AML-193 (cell line): ENCODE measurements at places on chromosomes 2 and 18.
A peak's percentile ranks its signal among the peaks of the same experiment; 100 is the strongest.

GRCh38 chr2:214328941-214329340 lies 81.9 kb upstream of the VWC2L start:
- DNase-seq, result no peak

DNA sequence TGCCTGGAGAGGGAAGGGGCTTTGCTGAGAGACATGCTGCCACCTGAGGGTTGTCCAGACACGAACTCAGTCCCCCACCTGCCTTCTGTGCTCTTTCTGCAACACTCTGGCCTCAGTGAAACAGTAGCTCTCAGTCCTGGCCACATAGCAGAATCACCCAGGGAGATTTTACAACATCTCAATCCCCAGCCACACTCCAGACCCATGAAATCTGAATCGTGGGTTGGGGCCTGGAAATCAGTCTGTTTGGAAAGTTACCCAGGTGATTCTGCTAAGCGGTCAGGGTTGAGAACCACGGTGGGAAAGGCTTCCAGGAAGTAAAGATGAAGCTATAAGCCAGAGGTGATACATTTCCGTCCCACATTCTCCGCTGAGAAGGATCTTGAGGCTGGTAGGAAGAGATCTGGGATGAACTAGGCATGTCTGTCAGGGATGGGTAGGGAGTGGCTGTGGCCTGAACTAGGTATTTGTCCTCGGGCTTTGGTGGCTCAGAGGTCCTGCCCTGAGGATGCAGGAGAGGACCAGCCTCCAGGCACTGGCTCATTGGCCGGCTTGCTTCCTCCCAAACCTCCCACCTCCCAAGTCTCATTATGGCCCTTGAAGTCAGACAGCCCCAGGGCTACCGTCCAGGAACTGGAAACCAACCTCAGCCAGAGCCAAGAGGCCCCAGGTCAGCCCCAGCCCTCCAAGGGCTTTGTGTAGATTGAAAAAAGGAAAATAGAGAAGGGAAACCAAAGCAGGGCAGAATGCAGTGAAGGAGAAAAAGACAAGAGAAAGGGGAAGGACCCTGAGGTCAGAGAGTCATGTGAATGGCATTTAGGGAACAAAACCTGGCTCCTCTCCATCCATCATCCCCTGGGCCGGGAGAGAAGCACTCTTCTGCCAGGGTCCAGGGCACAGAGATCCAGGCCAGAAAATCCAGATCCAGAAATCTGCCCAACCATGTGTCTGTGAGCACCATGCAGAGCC lies 119.6 kb downstream of the ZFP36L2 start:
- DNase-seq, result peak; percentile 52

GRCh38 chr2:49798570-49798969 lies 644.3 kb upstream of the FSHR start:
- DNase-seq, result no peak

GRCh38 chr2:43839776-43840564 lies 1.2 kb downstream of the ABCG8 start:
- DNase-seq, result no peak

DNA sequence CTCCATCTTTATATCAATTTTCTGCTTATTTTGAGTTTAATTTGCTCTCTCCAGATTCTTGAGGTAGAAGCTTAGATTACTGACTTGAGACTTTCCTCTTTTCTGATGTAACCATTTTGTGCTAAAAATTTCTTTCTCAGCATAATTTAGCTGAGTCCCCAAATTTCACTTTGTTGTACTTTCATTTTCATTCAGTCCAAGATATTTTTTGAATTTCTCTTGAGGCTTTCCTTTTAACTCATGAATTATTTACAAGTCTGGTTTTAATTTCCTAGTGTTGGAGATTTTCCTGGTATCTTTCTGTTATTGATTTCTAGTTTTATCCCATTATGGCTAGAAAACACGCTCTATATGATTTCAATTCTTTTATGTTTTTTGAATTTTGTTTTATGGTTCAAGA lies 144.7 kb upstream of the PGAP1 start:
- DNase-seq, result no peak

GRCh38 chr2:139033300-139033699 lies 253.1 kb upstream of the NXPH2 start:
- no peak for DNase-seq

GRCh38 chr18:27724362-27724761 lies 452.6 kb downstream of the CDH2 start:
- no peak for DNase-seq

GRCh38 chr2:64793701-64794100 lies 140.0 kb upstream of the SERTAD2 start:
- no peak for DNase-seq

GRCh38 chr2:24616616-24617015 lies 125.6 kb downstream of the NCOA1 start:
- no peak for DNase-seq

GRCh38 chr2:33453905-33454479 lies 22.5 kb upstream of the RASGRP3 start:
- no peak for DNase-seq

- DNase-seq, result no peak
These were observed 359.3 kb upstream of the EPHA4 start for GRCh38 chr2:221931251-221931991.

- DNase-seq, result no peak
These were observed 115.7 kb downstream of the ZNF385B start for GRCh38 chr2:179745635-179746256.

DNA sequence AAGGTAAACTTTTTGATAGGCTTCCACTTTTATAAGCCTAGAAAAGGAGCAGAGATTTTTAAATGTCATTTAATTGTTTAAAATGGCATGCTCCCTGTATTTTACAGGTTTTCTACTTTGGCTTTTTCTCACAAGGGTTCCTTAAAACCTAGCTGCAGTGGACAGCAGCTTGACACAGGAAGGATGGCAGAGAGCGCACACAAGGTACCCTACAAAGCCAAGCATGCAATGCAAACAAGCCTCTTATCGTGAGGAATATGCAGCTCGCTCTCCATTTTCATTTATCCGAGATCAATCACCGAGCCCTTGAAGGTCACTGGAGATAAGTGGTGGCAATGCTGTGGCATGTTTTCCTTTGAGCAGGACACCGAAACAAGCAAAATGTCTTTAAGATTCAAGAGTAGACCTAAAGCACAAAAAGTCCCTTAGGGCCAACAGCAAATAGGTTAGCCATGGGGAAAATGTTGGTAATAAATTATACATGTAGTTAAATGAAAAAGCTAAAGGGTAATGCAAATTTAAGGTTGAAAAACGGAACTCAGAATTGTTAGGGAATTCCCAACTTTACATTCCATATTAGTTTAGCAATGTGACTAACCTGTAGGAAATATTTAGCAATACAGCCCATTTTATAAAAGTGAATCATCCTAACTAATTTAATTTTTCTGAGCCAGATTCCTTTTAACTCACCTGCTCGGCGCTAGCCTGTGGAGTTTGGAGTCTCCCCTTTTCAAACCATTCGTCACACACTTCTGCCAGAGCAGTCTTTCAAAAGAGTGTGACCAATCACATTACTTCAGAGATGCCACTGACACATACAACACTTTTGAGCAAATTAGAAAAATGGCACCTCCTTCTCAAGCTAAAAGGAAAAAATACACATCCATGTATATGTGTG lies 337.9 kb upstream of the PKDCC start:
- DNase-seq, result no peak

GRCh38 chr2:222561817-222562645 lies 93.9 kb downstream of the FARSB start:
- peak; percentile 76 for DNase-seq

GRCh38 chr2:45578056-45578843 lies 32.8 kb downstream of the SRBD1 start:
- peak; percentile 31 for DNase-seq

DNA sequence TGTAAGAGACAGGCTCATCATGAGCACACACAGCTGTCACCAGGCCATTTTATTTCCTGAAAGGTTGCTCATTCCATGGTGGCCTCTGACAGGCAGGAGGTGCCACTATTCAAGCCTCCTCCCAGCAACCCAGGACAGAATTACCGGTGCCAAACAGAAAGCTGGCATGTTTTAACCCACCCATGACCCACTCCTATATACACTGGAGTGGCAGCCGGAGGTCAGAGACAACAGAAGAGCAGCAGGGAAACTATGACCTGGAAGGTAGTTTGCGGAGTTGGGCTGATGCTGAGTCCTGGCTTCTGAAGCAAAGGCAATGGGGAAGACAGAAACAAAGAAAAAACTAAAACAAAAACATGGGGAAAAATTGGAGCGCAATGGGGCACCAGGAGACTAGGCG lies 2.3 kb downstream of the RFTN2 start:
- DNase-seq, result no peak

DNA sequence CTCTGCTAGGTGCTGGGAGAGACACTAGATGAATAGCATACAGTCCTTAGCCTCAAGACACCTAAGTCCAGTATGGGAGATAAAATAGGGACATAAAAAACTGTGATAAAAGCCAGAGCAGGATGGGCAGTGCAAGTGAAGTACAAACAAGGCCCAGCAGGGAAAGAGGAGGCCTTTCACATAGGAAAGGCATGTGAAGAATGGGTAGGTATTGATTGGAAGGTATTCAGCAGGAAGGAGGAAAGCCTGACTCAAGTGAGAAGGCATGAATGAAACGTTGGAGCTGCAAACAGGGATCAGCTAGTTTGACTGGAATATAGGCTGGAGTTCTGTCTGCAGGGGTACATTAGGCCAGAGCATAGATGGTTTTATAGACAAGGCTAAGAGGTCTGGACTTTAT lies 11.0 kb upstream of the CXCR4 start:
- no peak for DNase-seq

GRCh38 chr2:84652431-84652830 lies 136.1 kb downstream of the DNAH6 start:
- DNase-seq, result peak; percentile 83

- no peak for DNase-seq
These were observed 282.2 kb downstream of the CYP26B1 start for GRCh38 chr2:71865391-71865965.

DNA sequence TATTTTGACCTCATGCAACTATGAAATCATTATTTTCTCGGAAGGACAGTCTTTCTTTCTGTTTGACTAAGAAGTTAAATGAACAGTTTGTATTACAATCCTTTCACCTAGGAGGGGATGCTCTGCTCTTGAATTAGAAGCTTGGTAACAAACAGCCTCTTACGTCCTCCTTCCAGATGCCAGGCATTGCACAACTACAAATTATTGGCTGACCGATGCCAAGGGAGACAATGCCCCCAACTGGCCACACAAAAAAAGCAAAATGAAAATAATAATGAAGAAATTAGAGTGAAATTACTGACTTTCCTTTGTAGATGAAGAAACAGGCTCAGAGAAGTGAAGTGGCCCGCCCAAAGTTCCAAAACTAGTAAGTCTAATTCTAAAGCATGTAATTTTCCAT lies 177.9 kb downstream of the CYRIA start:
- peak; percentile 46 for DNase-seq

- DNase-seq, result no peak
These were observed 22.4 kb downstream of the NLRC4 start for GRCh38 chr2:32242331-32242730.

- no peak for DNase-seq
These were observed 317.8 kb downstream of the AGAP1 start for GRCh38 chr2:235811446-235812184.

DNA sequence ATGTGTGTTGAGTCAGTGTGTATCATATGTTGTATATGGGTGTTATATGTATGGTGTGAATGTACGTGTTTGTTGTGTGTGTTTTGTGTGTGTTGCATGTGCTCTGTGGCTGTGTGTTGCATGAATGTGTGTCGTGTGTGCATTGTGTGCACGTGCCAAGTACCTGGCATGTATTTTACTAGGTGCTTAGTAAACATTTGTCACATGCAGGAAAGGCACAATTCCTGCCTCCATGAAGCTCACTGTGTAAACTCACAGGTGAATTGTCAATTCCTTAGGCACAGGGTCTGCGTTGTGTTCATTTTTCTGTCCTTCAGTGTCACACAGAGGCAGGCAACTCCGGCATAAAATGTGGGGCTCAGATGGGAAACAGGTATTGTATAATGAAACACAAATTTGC lies 22.3 kb upstream of the IL1R1 start:
- DNase-seq, result no peak

DNA sequence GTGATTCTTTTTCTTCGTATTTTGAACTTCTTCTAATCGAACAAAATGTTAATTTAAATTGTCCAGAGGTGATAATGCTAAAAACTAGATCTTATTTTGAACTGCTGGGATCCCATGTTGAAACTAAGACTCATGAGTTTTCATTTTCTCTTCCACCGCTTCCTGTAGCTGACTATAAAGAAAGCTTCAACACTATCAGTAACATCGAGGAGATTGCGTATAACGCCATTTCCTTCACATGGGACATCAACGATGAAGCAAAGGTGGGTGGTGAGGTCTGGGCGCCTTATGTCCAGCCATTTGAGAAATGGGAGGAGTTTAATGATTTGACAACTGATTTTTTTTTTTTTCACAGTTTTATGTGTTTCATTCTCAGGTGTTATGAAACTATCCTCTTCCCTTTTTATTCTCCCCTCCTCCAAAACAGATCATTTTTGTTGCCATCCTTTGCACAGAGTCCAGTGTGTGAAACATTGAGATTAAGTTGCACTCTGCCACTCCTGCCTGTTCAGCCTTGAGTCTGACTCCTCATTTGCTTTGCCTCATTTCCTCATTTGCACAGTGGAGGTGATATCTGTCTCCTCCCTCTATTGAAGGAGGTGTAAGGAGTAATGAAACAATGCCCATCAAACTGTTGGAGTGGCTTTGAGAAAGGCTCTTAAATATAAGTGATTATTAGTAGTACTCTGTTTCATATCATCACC lies 13.8 kb downstream of the GRHL1 start:
- DNase-seq, result no peak

DNA sequence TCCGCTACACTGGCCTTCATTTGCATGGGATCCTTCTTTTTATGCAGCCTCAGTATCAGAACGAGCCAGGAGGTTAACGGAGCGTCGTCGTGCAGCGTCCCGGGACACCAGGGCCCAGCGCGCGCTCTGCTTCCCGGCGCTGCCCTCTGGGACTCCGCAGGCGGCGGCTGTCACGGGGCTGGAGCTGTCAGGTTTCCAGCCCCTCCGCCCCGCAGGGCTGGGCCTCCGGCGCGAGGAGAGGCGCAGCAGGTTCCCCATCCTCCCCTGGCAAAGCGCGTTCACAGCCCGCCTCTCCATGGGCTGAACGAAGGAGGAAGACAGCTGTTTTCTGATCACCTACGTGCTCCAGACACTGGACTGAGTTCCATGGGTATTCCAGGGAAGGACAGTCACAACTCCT lies 12.5 kb upstream of the PAX8 start:
- no peak for DNase-seq

DNA sequence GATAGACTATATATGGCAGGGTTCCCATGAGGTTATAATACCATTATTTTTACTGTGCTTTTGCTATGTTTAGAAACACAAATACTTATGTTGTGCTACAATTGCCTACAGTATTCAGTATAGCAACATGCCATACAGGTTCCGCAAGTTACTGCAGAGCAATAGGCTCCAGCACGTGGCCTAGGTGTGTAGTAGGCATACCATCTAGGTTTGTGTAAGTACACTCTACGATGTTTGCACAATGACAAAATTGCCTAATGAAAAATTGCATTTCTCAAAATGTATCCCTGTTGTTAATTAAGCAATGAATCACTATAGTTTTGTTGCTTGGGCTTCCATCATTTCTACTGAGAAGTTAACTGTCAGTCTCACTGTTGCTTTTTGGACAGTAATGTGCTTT lies 9.8 kb downstream of the CD302 start:
- no peak for DNase-seq
